Amygdala (tissue), 56 donors: ENCODE measurements at places on chromosomes 4 and X.

- DNase-seq: no peak
Observed at GRCh38 chr4:169826634-169827187, 69.0 kb upstream of the HPF1 start.

- DNase-seq: no peak
Observed at GRCh38 chrX:101160001-101160400, 59.6 kb upstream of the DRP2 start.

GRCh38 chr4:121370729-121371325 is 10.0 kb downstream of the QRFPR start:
- DNase-seq: no peak

DNA sequence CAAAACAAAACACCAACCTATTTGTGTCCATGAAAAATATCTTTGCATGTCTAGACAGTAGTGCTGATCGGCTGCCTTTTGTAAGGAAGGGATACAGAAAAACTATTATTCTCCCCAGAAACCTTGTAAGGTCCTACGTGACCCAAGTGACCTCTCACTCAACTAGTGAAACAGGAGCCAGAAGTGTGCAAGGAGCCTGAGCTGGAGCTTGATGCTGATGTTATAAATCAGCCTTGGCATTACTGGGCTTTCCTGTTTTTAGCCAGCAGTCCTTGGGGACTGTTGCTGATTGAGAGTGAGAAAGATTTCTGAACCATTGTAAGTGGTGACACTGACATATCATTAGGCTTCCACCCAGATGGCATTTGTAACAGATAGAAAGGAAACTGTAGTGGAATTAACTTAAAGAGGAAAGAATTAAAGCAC is 100.8 kb upstream of the LIMCH1 start:
- no peak for DNase-seq

- DNase-seq: no peak
Observed at GRCh38 chr4:159358226-159358625, 255.3 kb downstream of the RAPGEF2 start.
